ENCODE measurements at places on chromosomes 6 and 20. TPM values are rescaled to one million over a fixed set of nuclear protein-coding genes. Genes with fewer than 3 reads are reported as not detected.

The THEMIS gene
- total RNA-seq = not detected

The THBD gene
- total RNA-seq = 7.9 TPM

The CCR6 gene
- total RNA-seq = not detected

The OPRL1 gene
- 0.88 TPM for total RNA-seq

All from placental pericyte (primary cell).